Stimulated activated CD4-positive, alpha-beta T cell treated with anti-CD3 and anti-CD28 coated beads, Interleukin-12 subunit alpha, Interleukin-12 subunit beta, amount 100 ng/mL, for 24 hours (primary cell): ENCODE measurements at places on chromosomes 13 and 19.
A peak's percentile ranks its signal among the peaks of the same experiment; 100 is the strongest.

DNA sequence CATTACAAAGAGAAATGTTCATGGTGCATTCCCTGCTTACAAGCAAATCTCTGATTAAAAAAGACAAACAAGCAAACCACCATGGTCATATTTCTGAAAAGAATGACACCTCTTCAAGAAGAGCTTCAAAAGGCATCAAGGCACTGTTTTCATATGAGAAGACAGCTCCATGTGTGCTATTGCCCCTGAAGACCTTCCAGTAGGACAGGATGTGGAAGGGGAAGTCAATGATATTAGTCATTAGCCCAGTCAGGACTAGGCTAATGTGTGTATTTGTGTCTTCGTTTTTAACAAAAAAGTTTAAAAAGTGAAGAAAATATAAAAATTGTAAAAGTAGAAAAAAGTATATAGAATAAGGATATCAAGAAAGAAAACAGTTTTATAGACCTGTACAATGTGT, 534.7 kb upstream of the ARGLU1 start:
- DNase-seq = no peak

GRCh38 chr13:50572129-50572528, 271.4 kb downstream of the DLEU7 start:
- no peak for DNase-seq

DNA sequence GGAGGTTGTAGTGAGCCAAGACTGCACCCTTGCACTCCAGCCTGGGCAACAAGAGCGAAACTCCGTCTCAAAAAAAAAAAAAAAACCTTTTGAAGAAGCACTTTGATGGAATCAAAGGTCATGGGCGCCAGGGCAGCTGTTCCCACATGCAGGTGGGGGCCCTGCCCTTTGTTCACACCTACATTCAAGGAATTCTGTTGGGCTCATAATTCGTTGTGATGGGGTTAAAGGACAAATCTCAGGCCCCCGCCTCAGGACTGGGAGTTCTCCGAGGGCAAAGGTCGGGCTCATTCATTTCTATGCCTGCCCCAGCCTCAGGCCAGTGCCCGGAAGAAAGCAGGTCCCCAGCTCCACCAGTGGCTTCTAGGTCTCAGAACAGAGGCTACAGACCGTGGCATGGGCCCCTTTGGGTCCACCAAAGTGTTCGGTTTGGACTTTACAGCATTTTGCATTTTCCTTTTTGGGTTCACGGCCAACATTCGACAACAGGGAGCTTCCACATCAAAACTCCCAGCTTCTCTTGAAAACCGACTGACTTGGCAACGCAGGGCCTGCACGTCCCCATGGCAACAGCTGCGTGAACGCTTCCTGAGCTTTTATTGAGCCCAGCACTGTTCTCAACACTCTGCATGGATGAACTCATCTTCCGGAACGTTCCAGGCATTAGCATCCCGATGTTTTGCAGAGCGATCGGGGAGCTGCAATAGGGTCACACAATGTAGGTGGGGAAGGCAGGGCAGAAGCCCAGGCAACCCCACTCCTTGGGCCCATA, 10.1 kb upstream of the GTF2F1 start:
- no peak for DNase-seq

DNA sequence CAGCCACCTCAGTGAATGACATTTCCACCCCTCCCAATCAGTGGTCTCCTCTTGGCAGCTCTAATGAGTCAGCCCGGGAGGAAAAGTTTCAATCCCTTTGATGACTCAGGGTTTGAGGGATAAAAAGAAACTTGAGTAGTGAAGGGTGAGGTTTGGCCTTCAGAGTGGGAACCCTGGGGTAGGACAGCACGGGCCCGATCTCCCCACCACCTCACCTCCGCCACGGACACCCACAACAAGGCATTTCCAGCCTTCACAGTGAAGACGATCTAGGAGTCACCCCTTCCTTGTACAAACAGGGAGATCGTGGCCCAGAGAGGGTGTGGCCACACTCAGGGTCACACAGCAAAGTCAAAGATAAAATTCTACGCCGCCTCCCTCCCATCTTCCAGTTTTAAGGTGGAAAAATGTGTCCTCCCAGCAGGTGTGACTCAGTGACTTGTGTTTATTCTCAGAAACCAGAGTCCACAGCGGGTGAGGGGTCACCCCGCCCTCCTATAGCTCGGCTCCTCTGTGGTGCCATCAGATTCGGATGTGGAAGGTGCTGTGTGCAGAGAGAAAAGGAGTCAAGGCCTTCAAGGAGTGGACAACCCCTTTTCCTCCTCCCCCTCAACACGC, 12.3 kb downstream of the CIB3 start:
- no peak for DNase-seq

DNA sequence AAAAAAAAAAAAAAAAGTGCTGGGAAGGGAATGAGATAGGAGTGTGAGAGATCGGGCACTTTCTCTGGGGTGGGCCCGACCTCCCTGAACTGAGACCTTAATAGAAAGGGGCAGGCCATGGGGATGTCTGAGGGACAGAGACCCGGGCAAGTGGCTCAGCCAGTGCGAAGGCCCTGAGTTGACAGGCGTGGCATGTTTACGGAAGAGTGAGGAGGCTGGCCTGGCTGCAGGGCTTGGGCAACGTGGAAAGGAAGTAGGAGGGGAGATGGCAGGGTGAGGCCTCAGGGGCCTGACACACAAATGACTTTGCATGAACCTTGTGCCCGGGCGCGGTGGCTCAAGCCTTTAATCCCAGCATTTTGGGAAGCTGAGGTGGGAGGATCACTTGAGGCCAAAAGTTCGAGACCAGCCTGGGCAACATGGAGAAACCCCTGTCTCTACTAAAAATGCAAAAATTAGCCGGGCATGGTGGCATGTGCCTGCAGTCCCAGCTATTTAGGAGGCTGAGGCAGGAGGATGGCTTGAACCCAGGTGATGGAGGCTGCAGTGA, 13.9 kb downstream of the FCHO1 start:
- DNase-seq = no peak

DNA sequence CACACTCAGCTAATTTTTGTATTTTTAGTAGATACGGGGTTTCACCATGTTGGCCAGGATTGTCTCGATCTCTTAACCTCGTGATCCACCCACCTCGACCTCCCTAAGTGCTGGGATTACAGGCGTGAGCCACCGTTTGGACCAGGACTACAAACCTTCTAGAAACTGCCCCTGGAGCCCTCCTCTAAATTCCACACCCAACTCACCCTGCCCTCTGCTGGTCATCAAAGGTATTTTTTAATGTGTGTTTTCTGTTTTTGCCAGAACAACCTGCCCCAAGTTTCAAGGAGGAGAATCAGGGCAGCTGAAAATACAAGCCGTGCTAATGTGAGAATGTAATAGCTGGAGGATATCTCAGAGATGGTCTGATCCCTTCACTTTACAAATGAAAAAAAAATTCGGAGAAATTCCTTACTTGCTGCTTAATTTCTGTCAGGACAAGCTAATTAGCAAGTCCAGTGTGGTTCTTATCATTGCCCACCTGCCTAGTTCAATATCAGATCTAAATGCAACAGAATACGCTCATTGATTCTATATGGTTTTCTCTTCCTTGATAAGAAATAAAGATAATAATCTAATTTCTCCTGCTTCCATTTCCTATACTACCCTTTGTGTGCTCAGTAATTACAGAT, 4.1 kb downstream of the ATP8A2 start:
- peak; percentile 10 for DNase-seq

GRCh38 chr19:518598-519231, 11.4 kb downstream of the TPGS1 start:
- no peak for DNase-seq

DNA sequence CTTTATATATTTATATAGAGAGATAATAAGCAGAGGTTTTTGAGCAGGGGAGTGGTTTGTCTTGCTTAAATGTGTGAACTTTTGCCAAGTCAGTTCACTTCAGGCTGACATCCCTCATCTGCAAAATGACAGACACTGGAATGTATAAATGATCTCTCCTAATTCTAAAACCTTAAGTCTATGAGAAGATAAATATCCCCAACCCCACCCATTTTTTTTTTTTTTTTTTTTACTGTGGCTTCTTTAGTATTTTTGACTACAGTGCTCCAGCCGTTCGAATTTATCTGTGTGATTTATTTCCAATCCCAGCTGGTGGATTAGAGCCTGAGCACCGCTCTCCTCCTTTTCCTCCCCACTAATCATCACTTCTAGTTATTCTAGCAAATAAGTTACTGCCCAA, 234.8 kb downstream of the DACH1 start:
- no peak for DNase-seq

DNA sequence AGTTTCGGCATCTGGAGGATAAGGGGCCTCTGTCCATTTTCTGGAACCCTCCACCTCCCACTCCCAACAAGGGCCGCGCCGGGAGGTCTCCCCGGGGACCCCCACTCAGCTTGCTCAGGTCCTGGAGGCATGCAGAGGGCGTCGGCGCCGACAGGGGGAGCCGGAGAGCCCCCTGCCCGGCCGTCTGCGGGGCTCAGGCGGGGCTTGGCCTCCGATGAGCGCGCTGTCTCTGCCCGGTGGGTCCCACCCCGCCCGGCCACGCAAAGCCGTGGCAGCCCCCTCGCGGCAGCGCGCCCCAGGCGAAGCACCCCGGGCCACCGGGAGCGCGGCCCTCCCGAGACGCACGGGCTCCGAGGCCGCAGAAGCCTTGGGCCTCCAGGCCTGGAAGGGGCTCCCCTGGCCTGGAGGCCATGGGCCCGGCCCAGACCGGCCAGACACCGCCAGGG, 149.7 kb upstream of the ZNF536 start:
- no peak for DNase-seq

DNA sequence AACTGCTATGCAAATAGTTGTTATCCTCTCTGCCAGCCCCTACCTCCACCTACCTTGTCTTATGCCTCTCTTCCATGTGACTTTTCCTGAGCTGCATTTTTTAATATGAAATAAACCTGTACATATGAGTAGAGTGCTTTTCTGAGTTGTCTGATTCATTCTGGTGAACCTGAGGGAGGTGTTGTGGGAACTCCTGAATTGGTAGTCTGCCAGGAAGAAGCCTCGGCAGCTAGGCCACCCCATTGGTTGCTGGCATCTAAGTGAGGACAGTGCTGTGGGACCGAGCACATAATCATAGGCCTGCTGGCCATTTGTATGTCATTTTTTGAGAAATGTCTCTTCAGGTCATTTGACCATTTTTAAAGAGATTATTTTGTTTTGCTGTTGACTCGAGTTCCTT, 1146.8 kb downstream of the UQCRFS1 start:
- DNase-seq = no peak

DNA sequence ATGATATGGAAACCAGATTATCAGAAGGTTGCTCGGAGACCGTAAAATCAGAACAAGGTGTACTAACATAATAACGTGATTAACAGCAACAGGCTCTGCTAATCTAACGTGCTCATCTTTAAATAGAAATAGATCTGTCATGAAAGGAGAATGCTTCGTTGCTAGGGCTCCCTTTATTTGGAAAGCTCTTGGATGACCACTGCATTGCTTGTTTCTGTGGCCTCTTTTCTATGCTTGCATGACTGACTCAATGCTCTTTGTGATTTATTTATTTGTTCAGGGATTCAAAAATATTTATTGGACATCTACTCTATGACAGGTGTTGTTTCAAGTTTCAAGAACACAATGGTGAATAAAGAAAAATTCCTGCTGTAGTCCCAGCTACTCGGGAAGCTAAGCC, 22.3 kb upstream of the ZDHHC20 start:
- DNase-seq = no peak

GRCh38 chr13:43157796-43158195, 134.4 kb downstream of the DNAJC15 start:
- no peak for DNase-seq
